LHCN-M2 (cell line): ENCODE measurements at places on chromosomes 6 and 20.

DNA sequence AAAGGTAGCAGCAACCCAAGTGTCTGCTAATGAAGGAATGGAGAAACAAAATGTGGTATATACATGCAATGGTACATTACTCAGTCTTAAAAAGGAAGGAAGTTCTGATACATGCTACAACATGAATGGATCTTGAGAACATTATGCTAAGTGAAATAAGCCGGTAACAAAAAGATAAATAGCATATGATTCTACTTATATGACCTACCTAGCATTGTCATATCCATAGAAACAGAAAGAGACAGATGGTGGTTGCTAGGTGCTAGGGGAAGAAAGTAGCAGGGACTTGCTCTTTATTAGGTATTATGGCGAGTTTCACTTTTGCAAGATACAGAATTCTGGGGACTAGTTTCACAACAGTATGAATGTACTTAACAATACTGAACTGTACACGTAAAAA, 46.6 kb downstream of the UBR2 start:
- no peak for DNase-seq

DNA sequence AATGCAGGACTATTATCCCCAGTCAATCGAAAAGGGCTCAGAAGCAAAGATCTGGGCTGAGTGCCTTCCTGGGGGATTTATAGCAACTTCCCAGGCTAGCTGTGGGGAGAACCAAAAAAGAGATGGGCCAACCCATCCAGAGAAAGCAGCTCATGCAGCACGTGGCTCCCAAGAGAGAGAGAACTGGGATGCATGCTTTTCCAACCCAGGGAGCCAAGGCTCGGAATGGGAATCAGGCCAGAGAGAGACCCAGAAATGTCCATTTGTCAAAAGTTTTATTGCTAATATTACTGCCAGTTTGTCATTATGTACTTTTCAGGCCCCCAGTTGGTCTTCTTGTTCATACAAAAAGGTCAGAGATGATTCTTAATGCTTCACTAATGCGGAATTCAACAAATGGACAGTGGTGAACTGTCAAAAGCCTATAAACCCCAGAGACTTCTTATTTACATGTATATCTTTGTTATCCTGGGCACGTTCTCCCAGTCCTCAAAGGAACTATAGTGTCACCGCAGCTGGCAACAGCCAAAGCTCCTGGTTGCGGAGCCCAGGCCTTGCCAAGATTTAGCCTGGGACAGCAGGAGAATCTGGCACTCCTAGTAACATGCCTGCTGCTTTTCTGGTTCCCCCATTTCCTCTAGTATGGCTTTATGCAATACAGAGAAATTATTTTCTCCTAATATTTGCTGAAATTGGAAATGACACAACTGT, 139.1 kb upstream of the POU3F2 start:
- DNase-seq = no peak

DNA sequence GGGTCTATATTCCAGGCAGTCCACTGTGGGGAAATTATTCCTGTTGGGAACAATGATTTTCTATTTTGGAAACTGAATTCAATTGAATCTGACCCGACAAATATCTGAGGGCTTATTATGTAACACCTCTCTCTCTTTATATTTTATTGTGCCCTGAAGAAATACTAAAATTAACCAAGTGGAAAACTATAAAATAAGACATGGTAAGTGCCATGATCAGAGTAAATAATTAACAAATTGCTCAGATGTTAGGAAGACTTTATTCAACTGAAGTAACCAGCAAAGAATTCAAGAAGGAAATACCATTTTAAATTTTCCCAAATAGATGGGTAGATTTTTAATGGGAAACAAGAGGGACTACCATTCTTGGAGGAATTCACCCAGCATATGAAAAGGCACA, 632.9 kb downstream of the MAFB start:
- DNase-seq = no peak

- no peak for DNase-seq
Observed at GRCh38 chr6:75735491-75736186, 13.4 kb upstream of the MYO6 start.

DNA sequence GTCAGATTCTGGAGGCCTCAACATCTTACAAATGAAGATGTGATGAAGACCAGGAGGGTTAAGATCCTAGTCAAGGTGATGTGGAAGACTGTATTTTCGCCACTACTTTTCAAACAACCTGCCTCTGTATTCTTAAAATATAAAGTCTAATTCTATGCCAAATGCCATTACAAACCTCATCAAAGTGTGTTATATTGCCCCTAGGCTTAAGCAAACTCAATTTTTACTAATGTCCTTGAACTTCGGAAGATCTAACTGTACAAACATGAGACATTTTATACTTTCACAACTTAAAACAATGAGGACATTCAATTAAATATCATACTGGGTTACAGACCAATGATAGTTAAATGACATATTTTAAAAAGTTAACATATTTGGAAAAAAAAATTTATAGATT, 19.1 kb downstream of the ASCC3 start:
- no peak for DNase-seq

DNA sequence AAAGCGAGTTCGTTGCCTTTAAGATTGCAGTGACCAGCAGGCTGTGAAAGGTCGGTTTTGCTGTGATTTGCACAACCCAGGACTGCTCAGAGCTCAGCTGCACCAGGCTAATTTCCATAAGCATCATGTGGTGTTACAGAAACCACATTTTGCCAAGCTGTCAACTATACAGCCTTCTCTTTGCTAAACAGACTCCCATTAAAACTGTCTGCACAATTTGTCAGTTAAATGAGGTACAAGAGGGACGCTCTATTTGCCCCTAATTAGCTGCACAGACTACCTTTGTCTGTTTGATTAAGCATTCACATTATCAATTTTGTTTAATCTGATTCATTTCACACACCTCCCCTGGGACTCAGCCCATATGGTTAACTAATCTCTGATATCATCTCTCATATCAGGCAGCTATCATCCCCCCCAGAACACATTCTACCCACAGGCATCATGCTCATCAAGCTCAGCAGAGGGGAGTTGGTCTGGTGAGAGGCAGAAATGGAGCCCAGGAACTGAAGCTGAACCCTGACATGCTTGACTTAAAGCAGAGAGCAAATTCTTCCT, 62.1 kb downstream of the OLIG3 start:
- DNase-seq = no peak

- peak; percentile 33 for DNase-seq
Observed at GRCh38 chr20:44861531-44862006, 23.9 kb upstream of the YWHAB start.

GRCh38 chr6:52403627-52404026, 16.5 kb upstream of the EFHC1 start:
- no peak for DNase-seq

GRCh38 chr20:20267685-20268370, 100.1 kb upstream of the INSM1 start:
- no peak for DNase-seq

- DNase-seq = no peak
Observed at GRCh38 chr6:36334832-36335459, 1.7 kb downstream of the BNIP5 start.

GRCh38 chr6:15708231-15708630, 45.4 kb upstream of the DTNBP1 start:
- DNase-seq = no peak

GRCh38 chr20:32536851-32537656, 48.1 kb downstream of the NOL4L start:
- DNase-seq = no peak

DNA sequence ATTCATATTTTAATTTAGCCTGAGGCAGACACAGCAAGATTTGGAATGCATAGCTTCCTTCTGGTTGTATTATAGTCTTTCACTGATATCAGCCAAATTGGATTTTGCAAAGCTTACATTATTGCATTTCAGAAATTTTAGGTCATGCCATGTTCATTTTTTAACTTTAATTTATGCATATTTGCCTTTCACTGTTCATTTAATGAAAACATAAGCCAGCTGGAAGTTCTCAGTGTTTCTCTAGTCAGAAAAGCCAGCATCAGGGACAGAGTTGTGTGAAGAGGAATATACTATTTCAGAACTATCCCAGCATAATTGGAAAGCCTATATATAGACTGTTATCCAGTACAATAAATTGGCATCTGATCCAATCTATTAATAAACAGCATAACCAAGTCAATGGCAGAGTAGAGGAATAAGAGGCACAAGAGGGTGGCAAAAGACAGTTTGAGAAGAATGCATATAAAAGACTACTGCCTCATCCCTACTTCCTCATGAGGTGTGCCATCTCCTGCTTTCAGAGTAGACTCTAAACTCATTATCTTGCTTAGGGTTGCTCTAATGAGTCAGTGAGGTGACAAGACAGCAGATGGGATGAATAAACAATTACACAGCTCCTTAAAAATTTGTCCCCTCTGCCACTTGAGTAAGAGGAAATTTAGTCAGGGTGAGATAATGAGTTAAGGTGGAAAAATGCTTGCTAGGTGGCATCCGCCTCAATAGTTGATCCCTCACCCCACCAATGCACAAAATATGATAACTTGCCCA, 159.8 kb upstream of the HCRTR2 start:
- no peak for DNase-seq

DNA sequence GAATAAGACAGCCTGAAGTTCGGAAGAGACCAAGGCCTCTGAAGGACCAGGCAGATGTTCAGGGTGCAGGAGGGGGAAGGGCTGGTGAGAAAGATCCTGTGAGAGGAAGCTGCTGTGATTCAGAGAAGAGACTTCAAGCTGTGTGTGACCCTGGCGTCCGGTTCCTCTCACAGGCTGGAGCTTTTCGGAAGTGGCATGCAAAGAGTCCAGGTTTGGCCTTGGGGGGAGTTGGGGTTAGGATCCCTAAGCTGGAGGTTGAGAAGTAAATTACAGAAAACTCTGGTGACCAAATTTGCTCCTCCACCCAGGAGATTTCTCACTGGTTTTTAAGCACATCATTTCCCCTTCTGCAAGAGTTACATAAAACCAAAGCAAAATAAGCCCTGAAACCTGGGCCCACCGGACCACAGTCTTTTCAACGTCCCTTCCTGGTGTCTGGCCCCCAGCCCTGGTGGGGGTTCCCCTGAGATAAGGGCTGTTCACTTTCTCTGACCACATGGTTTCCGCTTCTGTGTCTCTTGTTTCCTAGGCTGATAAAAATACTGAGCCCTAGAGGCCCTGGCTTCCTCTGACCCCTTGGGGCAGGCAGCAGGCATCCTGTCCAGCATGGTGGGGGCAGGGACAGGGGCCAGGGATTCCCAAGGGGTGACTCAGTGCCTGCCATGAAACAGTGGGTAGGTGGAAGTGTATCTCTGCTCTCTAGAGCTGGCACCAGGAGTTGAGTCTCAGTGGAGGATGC, 12.0 kb upstream of the LTA start:
- peak; percentile 86 for DNase-seq

- no peak for DNase-seq
Observed at GRCh38 chr20:7240490-7240889, 473.0 kb downstream of the BMP2 start.
